ENCODE measurements at places on chromosomes 1 and 21. TPM values are rescaled to one million over a fixed set of nuclear protein-coding genes. Genes with fewer than 3 reads are reported as not detected.

Gene AKR7A3
- total RNA-seq: 6.2 TPM

Gene MRPL24
- 71.9 TPM for total RNA-seq

Gene RSPH1
- 12.0 TPM for total RNA-seq

Gene GIPC2
- total RNA-seq: 10.7 TPM

Gene TPTE
- total RNA-seq: not detected

Gene CHD5
- total RNA-seq: 0.85 TPM

Gene SOX13
- 55.2 TPM for total RNA-seq

Gene CCDC30
- 18.0 TPM for total RNA-seq

Gene BLACAT1
- total RNA-seq: 4.3 TPM

Gene AMY1C
- total RNA-seq: not detected

Gene ZZZ3
- 55.3 TPM for total RNA-seq

Gene RPTN
- total RNA-seq: not detected

Gene TNFRSF9
- 0.54 TPM for total RNA-seq

Gene POGK
- 40.7 TPM for total RNA-seq

Gene UBE2U
- total RNA-seq: not detected

Gene CNIH3
- 4.3 TPM for total RNA-seq

Gene CHI3L1
- 49.5 TPM for total RNA-seq

Gene PDPN
- 4.6 TPM for total RNA-seq

Gene ST6GALNAC3
- 15.8 TPM for total RNA-seq

Gene TOR3A
- total RNA-seq: 33.1 TPM

Gene RGSL1
- total RNA-seq: not detected

Gene HES5
- total RNA-seq: 0.44 TPM

Gene TNFRSF18
- total RNA-seq: 8.1 TPM

Gene RBP7
- total RNA-seq: 21.2 TPM

Measured in kidney (tissue), 22 donors.